Diencephalon (tissue), 1 donor: ENCODE measurements at places on chromosomes 5 and 9. TPM values are rescaled to one million over a fixed set of nuclear protein-coding genes. Genes with fewer than 3 reads are reported as not detected.

Gene GRXCR2
- not detected for total RNA-seq

Gene SLC34A3
- not detected for total RNA-seq

Gene AQP7
- total RNA-seq, result not detected

Gene CBY3
- total RNA-seq, result 0.46 TPM

Gene XRCC4
- 13.1 TPM for total RNA-seq

Gene MCTP1
- total RNA-seq, result 30.7 TPM

Gene AGXT2
- total RNA-seq, result 0.23 TPM
